ENCODE measurements at places on chromosomes 4 and X. TPM values are rescaled to one million over a fixed set of nuclear protein-coding genes. Genes with fewer than 3 reads are reported as not detected.
A peak's percentile ranks its signal among the peaks of the same experiment; 100 is the strongest.

DNA sequence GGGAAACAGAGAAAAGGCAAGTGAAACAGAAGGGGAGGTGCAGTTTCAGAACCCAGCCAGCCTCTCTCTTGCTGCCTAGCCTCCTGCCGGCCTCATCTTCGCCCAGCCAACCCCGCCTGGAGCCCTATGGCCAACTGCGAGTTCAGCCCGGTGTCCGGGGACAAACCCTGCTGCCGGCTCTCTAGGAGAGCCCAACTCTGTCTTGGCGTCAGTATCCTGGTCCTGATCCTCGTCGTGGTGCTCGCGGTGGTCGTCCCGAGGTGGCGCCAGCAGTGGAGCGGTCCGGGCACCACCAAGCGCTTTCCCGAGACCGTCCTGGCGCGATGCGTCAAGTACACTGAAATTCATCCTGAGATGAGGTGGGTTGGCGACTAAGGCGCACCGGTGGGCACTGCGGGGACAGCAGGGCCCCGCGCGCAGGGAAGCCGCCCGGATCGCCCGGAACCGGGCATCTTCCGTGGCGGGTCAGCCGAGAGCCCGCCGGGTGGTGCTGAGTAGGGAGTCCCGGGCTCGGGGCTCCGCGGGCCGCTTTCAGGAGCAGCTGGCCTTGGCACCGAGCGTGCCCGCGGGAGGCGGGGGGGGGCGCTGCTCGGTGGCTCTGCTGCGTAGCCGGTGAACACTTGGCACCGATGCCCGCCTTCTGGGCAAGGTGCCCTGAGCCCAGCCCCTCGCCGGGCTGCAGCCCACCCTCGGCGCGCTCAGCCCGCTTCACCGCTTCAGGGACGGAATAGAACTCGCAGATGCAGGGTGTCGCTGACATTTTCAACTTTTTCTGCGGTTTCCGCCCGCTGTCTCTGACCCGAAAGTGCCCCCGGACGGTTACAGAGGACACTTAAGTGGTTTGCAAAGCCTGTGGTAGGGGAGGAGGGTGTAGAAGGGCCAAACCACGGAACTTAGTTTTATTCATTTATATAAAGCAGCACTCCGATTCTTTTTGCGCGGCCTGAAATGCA lies at the start of gene CD38:
Gene CD38, plus strand, starts transcription at position 40 of the 953 bp plus-strand sequence. Its CDS starts 87 bp downstream, at position 127.
- DNase-seq = peak; percentile 15
- H3K27ac ChIP-seq = no peak within 1 kb of the TSS

GRCh38 chr4:146245850-146246249 lies 31.5 kb downstream of the REELD1 start:
- peaks cover 27% of the 10 kb centered on the region for H3K4me1 ChIP-seq
- H3K4me3 ChIP-seq = no peak overlapping the region
- DNase-seq = no peak
- no peaks in the 10 kb centered on the region for H3K36me3 ChIP-seq

DNA sequence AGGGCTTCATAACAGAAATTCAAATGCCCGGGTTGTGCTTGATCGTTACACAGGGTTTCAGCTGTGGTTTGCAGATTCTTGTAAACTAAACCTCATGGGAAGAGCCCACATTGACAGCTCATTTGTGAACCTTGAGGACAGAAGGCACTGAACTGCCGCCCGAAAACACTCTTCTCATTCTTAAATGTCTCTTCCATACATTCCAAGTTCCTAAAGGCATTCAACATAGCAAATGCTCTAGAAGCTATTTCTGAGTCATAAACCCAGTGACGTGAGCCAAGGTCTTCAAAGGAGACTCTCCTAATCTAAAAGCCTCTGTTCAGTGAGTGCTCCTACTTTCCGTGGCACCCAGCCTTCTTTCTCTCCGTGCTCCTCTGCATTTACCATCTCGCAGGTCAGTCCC lies 737.8 kb upstream of the FRG1 start:
- no peaks in the 10 kb centered on the region for H3K4me1 ChIP-seq
- H3K36me3 ChIP-seq = no peaks in the 10 kb centered on the region
- H3K4me3 ChIP-seq = no peak overlapping the region

Gene FGFBP2
- not detected for total RNA-seq

- DNase-seq = no peak
- no peak overlapping the region for H3K27ac ChIP-seq
- no peaks in the 10 kb centered on the region for H3K36me3 ChIP-seq
- peaks cover 29% of the 10 kb centered on the region for H3K27me3 ChIP-seq
- no peak overlapping the region for H3K4me3 ChIP-seq
Measured at GRCh38 chr4:8819473-8820177, 52.0 kb downstream of the HMX1 start.

Gene PRPS2
- total RNA-seq = 72.0 TPM

DNA sequence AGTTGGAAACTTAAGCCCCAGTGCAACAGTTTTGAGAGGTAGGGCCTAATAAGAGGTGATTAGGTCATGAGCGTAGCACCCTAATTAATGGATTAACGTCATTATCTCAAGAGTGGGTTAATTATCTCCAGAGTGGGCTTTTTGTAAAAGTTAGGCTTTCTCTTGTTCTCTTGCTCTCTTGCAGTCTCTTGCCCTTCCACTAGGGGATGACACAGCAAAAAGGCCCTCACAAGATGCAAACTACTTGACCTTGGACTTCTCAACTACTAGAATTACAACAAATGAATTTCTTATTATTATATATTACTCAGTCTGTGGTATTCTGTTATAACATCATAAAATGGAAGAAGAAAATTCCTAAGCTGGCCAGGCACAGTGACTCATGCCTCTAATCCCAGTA lies 22.1 kb upstream of the NDST3 start:
- H3K27ac ChIP-seq = no peak overlapping the region
- H3K36me3 ChIP-seq = no peaks in the 10 kb centered on the region
- H3K27me3 ChIP-seq = no peaks in the 10 kb centered on the region
- no peaks in the 10 kb centered on the region for H3K4me1 ChIP-seq
- H3K4me3 ChIP-seq = no peak overlapping the region

Gene SPARCL1
- total RNA-seq = not detected

GRCh38 chrX:142483965-142484364 lies 278.9 kb upstream of the MAGEC2 start:
- no peaks in the 10 kb centered on the region for H3K27me3 ChIP-seq
- no peaks in the 10 kb centered on the region for H3K36me3 ChIP-seq
- no peak overlapping the region for H3K27ac ChIP-seq
- DNase-seq = no peak

- DNase-seq = no peak
- H3K4me3 ChIP-seq = no peak overlapping the region
- H3K27ac ChIP-seq = no peak overlapping the region
- H3K27me3 ChIP-seq = no peaks in the 10 kb centered on the region
- no peaks in the 10 kb centered on the region for H3K4me1 ChIP-seq
Measured at GRCh38 chrX:31836479-31836878, 764.6 kb upstream of the FTHL17 start.

DNA sequence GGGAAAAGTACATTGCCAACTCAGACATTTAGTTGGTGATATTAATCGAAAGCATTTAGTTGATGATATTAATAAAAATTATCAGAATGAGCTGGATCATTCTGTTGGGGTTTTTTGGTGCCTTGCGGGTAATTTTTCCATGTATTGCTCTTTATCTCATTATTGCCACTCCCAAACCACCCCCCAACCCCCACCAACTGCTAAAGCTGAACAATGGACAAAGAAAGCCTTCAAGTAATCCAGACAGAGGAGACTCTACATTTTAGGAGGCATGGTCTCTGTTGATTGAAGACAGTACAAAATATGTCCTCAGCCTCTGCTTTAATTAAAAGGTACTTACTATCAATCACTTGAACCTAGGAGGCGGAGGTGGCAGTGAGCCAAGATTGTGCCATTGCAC lies 22.5 kb downstream of the PDK3 start:
- no peaks in the 10 kb centered on the region for H3K27me3 ChIP-seq
- no peak overlapping the region for H3K27ac ChIP-seq
- H3K36me3 ChIP-seq = no peaks in the 10 kb centered on the region
- no peak for DNase-seq
- H3K4me1 ChIP-seq = 0 out of 2 replicates have a peak, but pooled peaks cover 6% of the 10 kb centered on the region

Gene MAGEA9B
- not detected for total RNA-seq

DNA sequence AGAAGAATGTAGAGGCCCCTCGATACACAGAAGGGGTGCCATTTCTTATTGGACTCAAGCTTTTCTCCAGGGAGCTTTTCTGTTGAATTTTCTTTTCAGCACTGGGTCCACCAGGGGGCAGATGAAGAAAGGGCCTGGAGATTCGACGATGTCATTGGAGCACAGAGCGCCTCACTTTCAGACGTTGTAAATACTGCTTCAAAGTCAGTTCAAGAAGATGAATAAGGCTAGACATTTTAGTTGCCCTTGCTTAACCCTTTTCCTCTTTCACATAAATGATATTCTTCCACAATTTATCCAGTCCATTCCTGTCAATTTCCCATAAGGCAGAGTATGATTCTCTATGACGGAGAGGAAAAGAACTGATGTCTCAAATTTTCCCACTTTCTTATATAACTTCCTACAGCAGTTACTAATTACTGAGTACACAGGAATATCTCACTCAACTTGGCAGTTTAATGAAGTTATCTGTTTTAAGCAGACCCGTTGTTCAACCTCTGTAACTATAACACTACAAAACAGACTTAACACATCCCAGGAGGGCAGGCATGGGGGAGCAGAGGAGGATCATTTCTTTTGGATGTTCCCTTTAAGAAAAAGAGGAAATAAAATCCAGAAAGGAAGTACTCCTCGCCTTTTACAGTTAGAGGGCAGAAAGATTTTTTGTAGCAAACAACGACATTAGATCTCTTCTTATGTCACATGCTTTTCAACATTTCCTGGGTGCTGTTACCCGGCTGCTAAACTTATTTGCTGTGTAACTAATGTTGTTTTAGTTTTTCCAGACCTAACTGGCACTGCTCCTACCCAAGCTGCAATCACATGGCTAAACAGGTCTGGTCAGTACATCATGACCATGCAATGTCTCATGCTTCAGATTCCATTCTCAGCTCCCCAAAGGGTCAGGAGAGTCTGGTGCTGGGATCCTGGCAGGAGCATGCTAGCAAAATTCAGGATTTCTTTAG lies 12.2 kb upstream of the CENPU start:
- no peaks in the 10 kb centered on the region for H3K27me3 ChIP-seq
- no peaks in the 10 kb centered on the region for H3K36me3 ChIP-seq
- peak overlapping the region; percentile 98 for H3K27ac ChIP-seq
- H3K4me3 ChIP-seq = peak overlapping the region; percentile 36

- no peaks in the 10 kb centered on the region for H3K4me1 ChIP-seq
- no peak for DNase-seq
- H3K27ac ChIP-seq = no peak overlapping the region
- H3K27me3 ChIP-seq = peaks cover 18% of the 10 kb centered on the region
- no peak overlapping the region for H3K4me3 ChIP-seq
Measured at GRCh38 chrX:140821280-140821679, 111.7 kb downstream of the LINC00632 start.

DNA sequence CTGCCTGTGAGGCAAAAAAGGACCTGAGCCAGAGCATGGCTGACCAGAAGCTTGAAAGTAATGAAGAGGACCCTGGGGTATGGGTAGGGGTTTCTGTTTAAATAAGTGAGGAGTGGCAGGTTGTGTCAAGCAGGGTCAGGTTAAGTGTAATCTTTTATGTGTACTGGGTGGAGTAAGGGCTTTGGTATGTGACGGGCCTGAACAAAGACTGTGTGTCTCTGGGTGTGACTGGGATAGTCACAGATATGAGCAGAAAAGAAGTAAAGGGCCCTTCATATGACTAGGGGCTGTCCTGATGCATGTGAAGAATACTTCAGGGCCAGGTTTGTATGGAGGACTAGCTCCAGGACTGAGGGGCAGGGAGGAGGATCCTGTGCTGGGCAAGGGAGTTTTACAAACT lies 82.4 kb downstream of the ITIH6 start:
- H3K36me3 ChIP-seq = no peaks in the 10 kb centered on the region
- no peak overlapping the region for H3K4me3 ChIP-seq
- no peak for DNase-seq
- H3K27me3 ChIP-seq = no peaks in the 10 kb centered on the region
- H3K27ac ChIP-seq = no peak overlapping the region

- H3K4me3 ChIP-seq = no peak overlapping the region
- no peak overlapping the region for H3K27ac ChIP-seq
- H3K36me3 ChIP-seq = no peaks in the 10 kb centered on the region
Measured at GRCh38 chrX:155923200-155923599, 42.1 kb downstream of the VAMP7 start.

DNA sequence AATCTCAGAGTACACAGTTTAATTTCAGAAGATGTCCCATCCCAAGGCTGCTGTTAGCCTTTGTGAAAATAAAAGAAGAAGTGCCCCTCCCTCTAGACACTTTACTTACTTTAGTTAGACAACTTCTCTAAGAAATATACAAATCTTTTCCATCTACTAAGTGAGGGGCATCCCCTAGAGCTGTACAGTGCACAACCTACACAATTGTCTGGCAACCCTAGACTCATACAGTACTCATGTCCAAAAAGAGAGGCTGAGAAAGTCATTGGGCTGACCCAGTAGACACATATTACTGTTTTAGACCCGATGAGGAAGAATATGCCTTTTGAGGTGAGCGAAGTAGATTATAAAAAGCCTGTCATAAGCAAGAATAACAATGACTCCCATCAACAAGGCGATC lies 297.6 kb downstream of the IDS start:
- no peak for DNase-seq
- H3K4me1 ChIP-seq = no peaks in the 10 kb centered on the region
- H3K27ac ChIP-seq = no peak overlapping the region
- H3K4me3 ChIP-seq = no peak overlapping the region
- no peaks in the 10 kb centered on the region for H3K27me3 ChIP-seq

GRCh38 chr4:8853249-8853648 lies 18.4 kb downstream of the HMX1 start:
- H3K27ac ChIP-seq = no peak overlapping the region
- no peaks in the 10 kb centered on the region for H3K36me3 ChIP-seq
- peaks cover 88% of the 10 kb centered on the region for H3K27me3 ChIP-seq
- no peak overlapping the region for H3K4me3 ChIP-seq
- H3K4me1 ChIP-seq = no peaks in the 10 kb centered on the region

Gene ADGRL3
- 0.90 TPM for total RNA-seq

Gene TMSB15A
- total RNA-seq = not detected

Gene MAGEA12
- total RNA-seq = 24.2 TPM

- DNase-seq = no peak
- no peaks in the 10 kb centered on the region for H3K4me1 ChIP-seq
- H3K4me3 ChIP-seq = no peak overlapping the region
- no peaks in the 10 kb centered on the region for H3K36me3 ChIP-seq
Measured at GRCh38 chr4:77050962-77051361, 24.8 kb downstream of the CCNI start.

DNA sequence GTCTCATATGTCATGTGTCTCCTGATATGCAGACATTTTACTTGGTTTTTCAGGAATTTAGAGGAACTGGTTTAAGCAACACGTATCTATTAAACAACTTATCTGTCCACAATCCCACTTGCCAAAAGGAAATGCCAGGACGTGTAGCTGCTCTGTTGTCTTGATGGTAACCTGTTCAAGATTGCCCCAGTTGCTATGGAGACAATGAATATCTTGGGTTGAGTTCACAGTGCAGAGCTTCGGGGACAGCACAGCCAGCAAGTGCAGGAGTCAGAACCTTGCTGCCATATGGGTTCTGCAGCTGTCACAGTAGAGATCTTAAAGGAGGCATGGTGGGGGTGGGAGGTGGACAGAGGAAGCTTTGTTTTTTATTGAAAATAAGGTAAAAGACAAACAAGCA lies 28.7 kb upstream of the FAM9B start:
- H3K27ac ChIP-seq = no peak overlapping the region
- DNase-seq = no peak
- no peaks in the 10 kb centered on the region for H3K27me3 ChIP-seq
- no peaks in the 10 kb centered on the region for H3K36me3 ChIP-seq

- DNase-seq = no peak
- no peaks in the 10 kb centered on the region for H3K4me1 ChIP-seq
- peaks cover 49% of the 10 kb centered on the region for H3K27me3 ChIP-seq
- no peaks in the 10 kb centered on the region for H3K36me3 ChIP-seq
- no peak overlapping the region for H3K4me3 ChIP-seq
- H3K27ac ChIP-seq = no peak overlapping the region
Measured at GRCh38 chr4:5996641-5997040, 21.6 kb downstream of the C4orf50 start.

Data from PC-9 (cell line).